ENCODE measurements at places on chromosomes 6 and 20. TPM values are rescaled to one million over a fixed set of nuclear protein-coding genes. Genes with fewer than 3 reads are reported as not detected.

Gene MAP7
- 1.4 TPM for total RNA-seq

Gene ZSCAN23
- total RNA-seq, result 2.9 TPM

Gene COL11A2
- 1.4 TPM for total RNA-seq

Gene RAET1E
- not detected for total RNA-seq

Gene EDN3
- 0.55 TPM for total RNA-seq

Gene SLCO4A1
- total RNA-seq, result 7.5 TPM

Gene GTSF1L
- total RNA-seq, result not detected

Gene CCN5
- total RNA-seq, result 15.0 TPM

Gene UFL1
- total RNA-seq, result 30.1 TPM

Gene FLRT3
- total RNA-seq, result 1.7 TPM

Gene EPHA7
- 46.5 TPM for total RNA-seq

Gene RNF182
- 0.16 TPM for total RNA-seq

Gene CCM2L
- 5.8 TPM for total RNA-seq

Gene RIPPLY2
- total RNA-seq, result not detected

Gene ATP6V1G2
- 2.8 TPM for total RNA-seq

Gene ARMH2
- total RNA-seq, result not detected

Gene GPX5
- not detected for total RNA-seq

Gene RRAGD
- total RNA-seq, result 12.2 TPM

Gene CLDN20
- total RNA-seq, result not detected

Gene MAFB
- total RNA-seq, result 33.9 TPM

Gene PRSS35
- 0.55 TPM for total RNA-seq

Gene POU3F2
- not detected for total RNA-seq

Gene GFOD1
- 13.6 TPM for total RNA-seq

Gene FOXS1
- total RNA-seq, result not detected

Gene NKX2-4
- total RNA-seq, result not detected

Gene C6orf52
- not detected for total RNA-seq

Gene ACSS1
- total RNA-seq, result 29.1 TPM

Gene POPDC3
- total RNA-seq, result 0.71 TPM

Gene HLA-DQA1
- total RNA-seq, result 6.6 TPM

All from sigmoid colon (tissue), 7 donors.